ENCODE measurements at places on chromosomes 6 and 20.

DNA sequence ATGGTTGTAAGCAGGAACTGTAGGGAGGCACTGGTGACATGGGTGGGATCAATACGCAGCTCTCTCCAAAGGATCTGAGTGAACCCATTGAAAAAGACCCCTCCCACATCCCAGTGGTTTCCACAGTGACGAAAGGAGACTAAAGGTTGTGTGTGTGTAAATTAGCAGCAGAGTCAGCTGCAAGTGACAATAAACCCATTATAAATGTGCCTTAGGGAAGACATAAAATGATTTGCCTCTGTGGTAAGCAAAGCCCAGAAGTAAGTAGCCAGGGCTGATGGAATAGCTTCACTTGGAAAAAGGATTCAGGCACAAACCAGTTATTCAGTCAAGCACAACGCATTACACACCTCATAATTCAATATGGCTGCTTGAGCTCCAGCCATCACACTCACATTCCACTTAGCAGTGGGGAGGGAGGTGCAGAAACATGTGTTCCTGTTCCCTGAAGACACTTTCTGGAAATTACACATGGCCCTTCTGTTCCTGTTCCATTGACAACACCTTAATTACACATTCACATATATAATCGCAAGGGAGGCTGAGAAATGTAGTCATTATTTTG, 231.4 kb downstream of the PREX1 start:
- DNase-seq: no peak

DNA sequence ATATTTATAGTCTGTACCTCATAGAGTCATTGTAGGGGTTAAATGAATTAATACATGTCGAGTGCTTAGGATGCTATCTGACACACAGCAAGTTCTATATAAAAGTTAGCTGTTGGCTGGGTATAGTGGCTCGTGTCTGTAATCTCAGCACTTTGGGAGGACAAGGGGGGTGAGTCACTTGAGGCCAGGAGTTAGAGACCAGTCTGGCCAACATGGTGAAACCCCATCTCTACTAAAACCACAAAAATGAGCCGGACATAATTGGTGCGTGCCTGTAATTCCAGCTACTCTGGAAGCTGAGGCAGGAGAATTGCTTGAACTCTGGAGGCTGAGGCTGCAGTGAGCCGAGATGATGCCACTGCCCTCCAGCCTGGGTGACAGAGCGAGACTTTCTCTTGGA, 222.9 kb downstream of the UBE3D start:
- DNase-seq: no peak

DNA sequence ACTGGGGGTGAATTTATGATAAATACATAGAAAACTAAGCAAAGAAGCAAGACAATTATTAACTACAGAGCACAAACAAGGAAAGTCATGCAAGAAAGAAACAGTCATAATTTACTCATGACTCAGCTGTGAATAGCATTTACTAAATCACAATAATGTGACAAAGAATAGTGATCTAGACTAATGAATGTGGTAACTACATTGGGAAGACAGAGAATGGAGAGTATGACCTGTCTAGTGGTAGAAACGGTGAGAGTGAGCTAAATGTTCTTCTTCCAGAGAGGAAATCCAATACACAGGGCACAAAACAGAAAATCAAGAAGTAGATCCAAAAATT, 153.5 kb upstream of the DST start:
- no peak for DNase-seq

DNA sequence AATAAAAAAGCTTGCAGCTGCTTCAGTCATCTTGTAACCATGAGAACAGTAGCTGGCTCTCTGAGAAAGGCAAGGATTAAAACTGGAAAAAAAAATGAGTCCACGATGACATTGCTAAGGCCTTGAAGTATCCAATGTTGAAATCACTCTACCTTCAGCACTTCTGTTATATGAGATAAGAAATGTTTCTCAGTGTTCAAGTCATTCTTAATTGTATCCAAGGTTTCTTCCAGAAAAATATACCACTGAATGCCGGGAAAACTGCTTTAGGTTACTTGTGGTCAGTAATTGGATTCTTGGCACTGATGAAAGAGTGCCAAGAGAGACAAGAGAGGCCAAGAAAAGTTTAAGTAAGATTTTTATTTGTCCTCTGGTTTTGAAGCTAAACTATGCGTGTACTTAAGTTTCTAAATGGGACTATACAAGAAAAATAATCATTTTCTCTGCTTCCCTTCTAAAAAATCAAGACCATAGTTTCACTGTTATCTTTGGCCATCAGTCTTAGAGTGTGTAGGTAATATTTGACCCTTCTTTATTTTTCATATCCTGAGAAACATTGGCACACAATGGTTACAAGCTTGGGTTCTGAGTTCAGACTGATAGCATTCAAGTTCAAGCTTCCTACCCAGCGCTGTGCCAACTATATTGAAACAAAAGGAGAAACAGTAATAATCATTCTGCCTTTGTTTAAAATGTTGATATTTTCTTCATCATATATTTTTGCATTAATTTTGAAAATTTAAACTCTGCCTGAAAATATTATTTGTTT, 84.6 kb downstream of the TRDN start:
- no peak for DNase-seq

- DNase-seq: no peak
Measured at GRCh38 chr6:158754738-158755137, 64.4 kb downstream of the EZR start.

GRCh38 chr6:130628862-130629261, 198.3 kb upstream of the SMLR1 start:
- no peak for DNase-seq

DNA sequence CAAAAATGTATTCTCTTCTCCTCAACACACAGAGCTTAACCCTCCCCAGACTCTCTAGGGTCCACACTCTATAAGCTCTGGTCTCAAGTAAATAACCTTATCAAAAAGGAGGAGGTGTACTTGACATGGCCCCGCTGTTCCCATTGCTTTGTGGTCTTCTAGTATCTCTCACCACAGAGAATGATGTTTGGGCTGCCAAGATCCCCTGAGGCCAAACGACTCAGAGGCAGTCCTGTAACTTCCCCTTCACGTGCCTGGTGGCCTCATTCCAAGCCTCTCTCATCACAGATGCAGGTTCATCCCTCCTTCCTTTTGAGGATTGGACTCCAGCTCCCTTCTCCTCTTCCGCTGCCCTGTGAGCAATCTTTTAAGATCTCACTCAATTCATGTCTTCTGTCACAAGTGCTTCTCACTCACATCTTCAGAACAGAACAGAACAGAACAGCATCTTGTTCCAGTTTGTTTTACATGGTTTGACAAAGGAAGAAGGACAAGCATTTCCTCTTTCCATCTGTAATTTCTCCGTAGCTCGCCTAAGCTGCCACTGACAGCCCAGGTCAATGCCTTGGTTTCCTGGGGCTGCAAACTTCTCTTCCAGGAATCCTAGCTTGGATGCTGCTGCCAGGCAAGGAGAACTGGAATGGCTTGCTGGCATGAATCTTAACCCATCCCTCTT, 541.5 kb downstream of the CD83 start:
- no peak for DNase-seq

DNA sequence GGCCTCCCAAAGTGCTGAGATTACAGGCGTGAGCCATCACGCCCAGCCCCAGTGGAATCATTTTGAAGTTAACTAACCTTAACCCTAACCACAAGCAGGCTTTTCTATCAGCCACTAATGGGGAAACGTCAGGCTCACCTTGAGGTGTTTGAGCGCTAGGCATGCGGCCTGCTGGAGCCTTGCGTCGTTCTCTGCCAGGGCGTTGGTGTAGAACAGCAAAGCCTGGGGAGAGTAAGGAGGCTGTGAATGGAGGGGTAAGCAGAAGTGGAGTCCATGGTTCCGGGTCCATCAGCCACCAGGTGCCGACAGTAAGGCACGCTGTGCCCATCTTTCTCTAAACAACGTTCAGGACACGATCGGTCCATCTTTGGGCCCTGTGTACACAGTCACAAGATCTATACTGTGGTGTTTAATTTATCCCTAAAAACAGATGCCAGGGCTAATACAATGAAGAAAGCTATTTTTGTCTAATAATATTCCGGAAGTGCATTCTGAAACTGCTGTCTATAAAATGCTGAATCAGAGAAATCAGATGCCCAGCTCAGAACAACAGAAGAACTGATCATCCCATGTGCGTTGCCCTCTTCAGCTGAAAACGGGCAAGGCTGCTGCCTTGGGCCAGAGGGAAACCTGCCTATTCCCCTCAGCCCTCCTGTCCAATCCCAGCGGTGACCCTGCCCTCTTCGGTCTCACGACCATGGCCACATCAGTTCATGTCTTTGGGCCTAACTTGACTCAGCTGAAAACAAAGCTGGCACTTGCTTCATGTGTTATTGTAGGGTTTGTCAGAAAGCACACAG, 79.6 kb downstream of the PTPN1 start:
- DNase-seq: no peak
